Cortex of kidney (tissue), 1 donor: ENCODE measurements at places on chromosomes 4 and X.

GRCh38 chrX:98480606-98481005 is 1596.9 kb downstream of the RPA4 start:
- no peak for DNase-seq

GRCh38 chrX:15511563-15511962 is 11.0 kb downstream of the BMX start:
- peak; percentile 3 for DNase-seq

DNA sequence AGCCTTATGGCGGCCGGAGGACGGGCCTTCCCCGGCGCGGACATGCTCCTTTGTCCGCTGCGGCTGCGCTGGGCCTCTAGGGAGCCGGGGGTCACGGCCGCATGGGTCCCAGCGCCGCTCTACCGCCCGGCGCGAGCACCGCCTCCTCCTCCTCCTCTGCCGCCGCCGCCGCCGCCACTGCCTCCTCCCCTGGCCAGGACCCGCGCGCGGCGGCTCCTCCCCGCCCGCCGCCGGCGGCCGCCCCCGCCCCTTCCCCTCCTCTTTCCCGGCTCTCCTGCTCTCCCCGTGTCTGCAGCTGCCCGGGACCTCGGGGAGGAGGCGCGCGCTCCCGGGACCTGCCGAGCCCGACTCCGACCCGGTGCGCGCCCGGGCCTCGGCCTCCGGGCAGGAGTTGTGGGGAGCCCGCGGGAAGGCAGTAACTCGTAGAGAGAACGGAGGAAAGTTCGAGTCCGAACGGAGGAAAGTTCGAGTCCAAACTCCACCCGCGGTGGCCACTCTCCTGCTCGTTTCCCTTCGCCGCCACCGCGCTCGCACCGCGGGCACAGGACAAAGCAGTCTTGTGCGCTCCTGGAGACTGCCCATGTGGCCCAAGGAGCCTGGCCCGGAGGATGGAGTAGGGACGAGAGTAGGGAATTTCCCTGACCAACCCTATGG is at the start of gene ADGRA3:
Gene ADGRA3, minus strand, starts transcription at position 179 of the 654 bp plus-strand sequence. CDS start 282 bp downstream, outside the sequence.
- no peak for DNase-seq

DNA sequence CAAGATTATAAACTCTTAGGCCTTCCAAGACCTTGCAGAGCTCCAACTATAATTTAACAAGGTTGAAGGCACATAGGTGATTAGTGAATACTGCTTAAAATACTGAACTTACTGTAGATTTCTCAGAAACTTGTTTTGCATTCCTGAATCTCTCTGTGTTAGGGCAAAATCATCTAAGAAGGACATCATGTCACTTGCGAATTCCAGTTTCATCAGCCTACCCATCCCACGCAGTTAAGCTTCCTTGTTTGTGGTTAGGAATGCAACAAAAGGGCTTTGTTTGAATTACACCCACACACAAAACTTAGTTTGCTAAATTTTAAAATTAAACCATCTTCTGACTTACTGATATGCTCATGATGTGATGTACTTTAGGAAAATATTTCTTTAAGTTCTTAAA is 174.0 kb downstream of the SOWAHB start:
- DNase-seq = no peak

DNA sequence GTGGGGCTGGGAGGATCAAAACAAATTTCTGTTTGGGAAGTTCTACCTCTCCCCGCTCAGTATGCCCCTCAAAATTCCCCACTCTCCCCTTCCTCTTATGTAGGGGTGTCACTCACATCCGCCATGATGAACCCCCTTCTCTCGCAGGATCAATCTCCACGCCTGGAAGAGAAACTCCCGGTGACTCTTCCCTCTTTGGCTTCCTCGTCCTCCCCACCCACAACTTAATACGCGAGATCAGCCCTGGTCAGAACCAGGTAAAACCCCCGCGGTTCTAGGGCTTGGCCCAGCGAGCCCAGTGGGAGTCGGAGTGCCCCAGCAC is 427 bp downstream of the LAMTOR3 start:
- no peak for DNase-seq

DNA sequence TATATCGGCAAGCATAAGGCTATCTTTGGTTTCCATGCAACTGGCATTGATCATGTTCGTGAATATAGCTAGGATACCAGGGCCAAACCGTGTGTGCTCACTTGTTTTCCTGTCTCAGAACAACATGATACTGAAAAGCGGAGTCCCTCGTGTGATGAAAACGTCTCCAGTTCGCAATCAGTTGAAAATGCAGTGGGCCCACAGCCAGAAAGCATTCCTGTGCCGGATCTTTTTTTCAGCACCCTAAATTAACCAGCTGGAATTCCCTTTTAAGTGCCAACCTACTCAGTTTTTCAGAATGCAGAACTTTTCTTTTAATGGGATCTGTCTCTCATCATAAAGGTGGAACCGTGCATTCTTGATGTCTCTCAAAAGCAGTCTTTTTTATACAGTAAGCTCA is 130.8 kb upstream of the FRG1 start:
- DNase-seq = no peak

DNA sequence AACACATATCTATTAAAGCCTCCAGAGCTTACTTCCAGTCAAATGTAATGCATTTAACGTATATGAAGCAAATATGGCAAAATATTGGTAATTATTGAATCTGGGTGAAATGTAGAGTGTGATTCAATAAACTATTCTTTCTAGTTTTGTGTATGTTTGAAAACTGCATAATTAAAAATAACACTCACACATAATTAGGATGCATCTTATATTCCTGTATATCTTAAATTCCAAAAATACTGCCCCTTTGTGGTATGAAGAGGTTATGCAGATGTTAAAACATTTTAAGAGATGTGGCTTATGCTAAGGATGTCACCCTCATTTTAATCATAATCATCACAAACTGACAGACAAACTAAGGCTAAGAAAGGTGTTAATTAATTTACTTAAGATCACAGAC is 182.9 kb downstream of the COX18 start:
- no peak for DNase-seq

GRCh38 chrX:110954428-110955100 is 141.4 kb upstream of the PAK3 start:
- no peak for DNase-seq

GRCh38 chr4:94517492-94517891 is 65.8 kb downstream of the PDLIM5 start:
- no peak for DNase-seq
